NCI-H510A treated with DMSO at 0.1 percent for 48 hours (cell line): ENCODE measurements at places on chromosomes 7 and 10.

DNA sequence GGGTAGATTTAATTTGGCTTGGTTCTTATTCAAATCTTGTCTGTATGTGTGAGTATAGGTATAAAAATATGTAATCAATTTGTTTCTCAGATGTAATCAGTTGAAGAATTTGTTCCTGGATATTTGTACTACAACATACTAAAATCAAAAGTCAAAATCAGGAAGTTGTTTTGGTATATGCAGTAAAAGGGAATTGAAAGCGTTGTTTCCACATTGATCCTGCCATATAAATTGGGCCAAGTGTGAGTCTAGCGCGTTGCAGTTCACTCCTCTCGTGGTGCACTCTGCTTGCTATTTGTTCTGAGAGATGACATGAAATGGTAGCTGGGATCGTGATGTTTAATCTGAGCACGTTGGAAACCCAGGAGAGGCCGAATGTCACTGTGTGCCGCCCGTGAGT lies 55.9 kb downstream of the SHH start:
- DNase-seq: no peak

DNA sequence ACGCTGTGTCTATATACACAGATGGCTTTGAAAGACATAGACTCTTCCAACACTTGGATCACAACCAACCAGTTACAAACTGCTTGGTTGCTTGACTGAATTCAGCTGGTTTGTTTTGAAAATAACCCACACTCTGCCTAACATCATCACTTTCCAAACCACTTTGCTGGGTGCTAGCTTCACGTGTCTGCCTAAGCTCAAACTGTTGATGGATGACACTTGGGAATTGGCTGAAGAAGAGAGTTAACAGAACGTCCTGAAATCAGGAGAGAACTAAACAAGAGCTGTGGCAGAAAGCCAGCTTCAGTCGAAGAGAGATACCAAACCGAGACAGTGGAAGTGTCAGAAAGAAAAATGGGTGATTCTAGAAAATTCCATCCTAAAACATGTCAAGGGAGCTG lies 420.8 kb upstream of the AUTS2 start:
- no peak for DNase-seq

DNA sequence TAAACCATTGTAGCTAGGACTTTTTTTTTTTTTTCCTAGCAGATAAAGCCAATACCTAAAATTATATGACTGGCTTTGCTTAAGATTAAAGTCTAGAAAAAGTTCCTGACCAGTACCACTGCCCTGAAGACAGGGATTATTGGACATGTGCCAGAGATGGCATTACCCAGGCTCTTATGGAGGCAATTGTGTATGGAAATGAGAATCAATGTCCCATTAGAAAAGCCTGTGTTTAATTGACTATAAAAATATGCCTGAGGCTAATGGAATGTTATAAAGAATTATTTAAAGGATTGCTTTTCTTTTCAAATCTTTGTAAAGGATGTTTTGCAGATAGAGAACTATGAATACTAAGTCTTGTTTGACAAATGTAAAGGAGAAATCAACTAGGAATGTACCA lies 196.7 kb downstream of the ANK3 start:
- no peak for DNase-seq

DNA sequence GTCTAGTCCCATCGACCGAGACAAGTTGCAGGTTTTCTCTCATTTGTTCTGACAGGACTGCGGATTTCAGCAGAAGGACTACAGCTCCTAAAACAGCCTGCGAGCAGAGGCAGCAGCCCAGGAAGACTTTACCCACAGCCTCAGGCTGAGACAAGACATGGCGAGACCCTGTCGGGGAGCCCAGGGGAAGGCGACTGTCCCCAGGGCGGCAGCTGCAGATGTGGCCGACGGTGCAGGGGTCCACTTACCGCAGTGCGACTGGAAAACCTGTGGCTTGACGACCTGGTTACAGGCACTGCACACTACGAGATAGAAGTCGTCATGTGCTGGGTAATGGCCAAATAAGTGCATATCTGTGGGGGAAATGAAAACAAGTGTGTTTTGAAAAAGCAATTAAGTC lies 88.0 kb downstream of the ATXN7L1 start:
- DNase-seq: no peak

DNA sequence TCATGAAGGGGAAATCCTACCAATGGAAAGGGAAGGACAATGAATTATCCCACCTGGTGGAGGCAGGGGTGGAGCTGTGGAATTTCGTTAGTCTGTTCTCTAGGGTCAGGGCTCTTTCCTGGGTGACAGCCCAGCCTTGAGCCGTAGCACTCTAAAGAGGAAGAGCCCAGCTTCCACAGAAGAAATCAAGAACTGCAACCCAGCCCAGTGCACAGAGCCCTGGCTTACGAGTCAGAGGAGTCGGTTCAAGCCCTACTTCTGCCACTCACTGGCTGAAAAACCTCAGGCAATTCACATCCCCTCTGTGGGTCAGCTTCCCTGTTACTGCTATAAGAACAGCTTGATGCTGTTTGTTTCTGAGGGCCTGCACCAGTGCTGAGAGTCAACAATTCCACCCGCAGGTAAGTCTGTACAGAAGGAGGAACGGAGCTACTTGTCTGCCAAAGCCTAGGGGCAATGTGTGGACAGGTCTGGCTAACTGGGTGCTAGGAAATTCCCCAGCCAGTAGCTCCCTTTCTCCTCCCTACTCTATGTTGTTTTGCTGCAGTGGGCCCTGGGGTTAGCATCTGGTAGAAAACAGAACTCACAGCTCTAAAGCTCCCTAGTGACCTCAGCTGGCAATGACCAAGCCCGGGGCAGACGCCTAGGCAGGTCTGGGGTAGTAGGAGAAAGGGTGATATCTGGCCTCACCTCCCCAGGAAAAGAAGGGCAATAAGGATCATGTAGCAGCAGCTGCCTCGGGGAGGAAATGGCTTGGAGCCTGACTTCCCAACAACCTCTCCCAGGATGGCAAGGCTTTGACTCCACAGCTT lies 3.3 kb downstream of the AVPI1 start:
- DNase-seq: peak; percentile 5

- no peak for DNase-seq
These were observed 99.7 kb downstream of the CCSER2 start for GRCh38 chr10:84427903-84428650.

- DNase-seq: no peak
These were observed 78.9 kb downstream of the ANK3 start for GRCh38 chr10:60310740-60311139.

- no peak for DNase-seq
These were observed 39.6 kb downstream of the SORCS3 start for GRCh38 chr10:104680467-104681401.
